PC-3 (cell line): ENCODE measurements at places on chromosomes 12 and 14.

DNA sequence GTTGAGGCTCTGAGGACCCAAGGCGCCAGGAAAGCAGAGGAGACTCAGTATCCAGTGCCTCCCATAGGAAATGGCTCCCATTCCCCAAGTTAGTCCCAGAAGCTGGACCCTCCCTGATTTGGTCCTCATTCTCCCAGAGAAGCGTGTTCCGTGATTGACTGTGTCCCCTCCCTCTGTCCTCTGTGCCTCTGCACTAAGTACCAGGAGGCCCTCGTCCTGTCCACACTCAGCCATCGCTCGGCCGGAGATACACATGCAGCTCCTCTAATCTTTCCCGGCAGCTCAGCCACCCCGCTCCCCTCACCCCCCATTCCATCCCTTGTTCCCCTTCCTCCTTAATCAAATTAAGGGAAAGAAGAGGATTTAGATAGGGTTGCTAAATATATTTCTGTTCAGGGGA lies 28.3 kb upstream of the ATP2A2 start:
- no peak for DNase-seq

- DNase-seq: no peak
Observed at GRCh38 chr12:63948211-63948610, 103.7 kb downstream of the SRGAP1 start.

GRCh38 chr14:94009767-94010166 lies 12.7 kb downstream of the CCDC197 start:
- DNase-seq: peak; percentile 61

GRCh38 chr12:79737875-79738718 lies 47.3 kb upstream of the PAWR start:
- peak; percentile 89 for DNase-seq

- no peak for DNase-seq
Observed at GRCh38 chr12:55982319-55982936, 8.6 kb downstream of the RAB5B start.

DNA sequence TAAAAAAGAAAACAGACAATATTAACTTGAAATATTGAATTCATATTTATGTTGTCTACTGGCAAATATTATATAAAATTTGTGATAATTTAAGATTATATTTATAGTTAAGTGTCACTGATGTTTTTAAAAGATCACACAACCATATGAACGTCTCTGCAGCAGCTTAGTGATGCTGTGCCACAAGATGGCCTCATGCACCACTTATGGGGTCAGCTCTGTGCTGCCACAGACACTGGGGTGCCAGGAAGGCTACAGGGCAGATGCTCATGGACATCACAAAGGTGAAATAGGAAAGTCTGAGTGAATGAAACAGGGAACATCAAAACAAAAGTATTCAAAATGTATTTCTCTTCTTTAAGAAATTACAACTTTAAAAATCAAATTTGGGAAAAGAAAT lies 13.1 kb downstream of the ATXN3 start:
- no peak for DNase-seq

DNA sequence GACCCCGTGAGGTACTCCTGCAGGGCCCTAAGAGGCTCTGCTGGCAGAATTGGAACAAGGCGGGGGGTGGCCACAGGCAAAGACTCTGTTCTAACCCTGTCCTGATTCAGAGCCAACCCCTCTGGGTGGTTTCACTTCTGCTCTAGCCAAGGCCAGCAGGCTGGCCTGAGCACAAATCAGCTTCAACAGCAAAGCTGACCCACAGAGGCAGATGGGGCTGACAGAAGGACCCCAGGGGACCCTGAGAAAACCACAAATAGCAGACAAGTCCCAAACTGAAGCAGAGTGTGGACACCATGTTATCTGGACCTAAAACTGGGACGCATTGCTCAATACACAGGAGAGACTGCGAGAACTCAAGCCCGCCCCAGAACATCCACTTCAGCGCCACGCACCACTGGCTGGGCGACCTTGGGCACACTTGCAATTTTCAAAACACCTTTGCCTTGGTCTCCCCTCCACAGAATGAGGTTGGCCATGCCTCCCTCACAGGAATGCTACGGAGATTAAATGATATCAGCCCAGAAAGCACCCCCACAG lies 76.4 kb upstream of the DICER1 start:
- no peak for DNase-seq

- no peak for DNase-seq
Observed at GRCh38 chr14:88562532-88562830, 356 bp upstream of the ZC3H14 start.

GRCh38 chr14:51203881-51204280 lies 36.2 kb upstream of the TMX1 start:
- no peak for DNase-seq

GRCh38 chr12:3797531-3798048 lies 44.7 kb upstream of the CRACR2A start:
- peak; percentile 29 for DNase-seq

DNA sequence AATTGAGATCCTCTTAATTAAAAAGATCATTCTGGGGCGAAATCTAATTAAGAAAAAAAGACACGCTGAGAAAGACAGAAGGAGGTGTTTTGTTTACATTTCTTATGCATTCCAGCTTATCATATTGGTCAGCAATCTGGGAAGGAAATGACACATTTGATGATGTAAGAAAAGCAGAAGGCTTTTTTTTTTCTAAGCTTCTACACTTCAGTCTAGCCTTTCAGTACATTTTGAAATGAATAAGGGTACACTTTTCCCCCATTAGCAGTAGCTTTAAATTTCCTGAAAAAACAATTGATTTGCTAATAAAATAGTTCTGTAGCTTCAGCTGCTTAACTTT lies 5.9 kb upstream of the GSC start:
- DNase-seq: no peak

DNA sequence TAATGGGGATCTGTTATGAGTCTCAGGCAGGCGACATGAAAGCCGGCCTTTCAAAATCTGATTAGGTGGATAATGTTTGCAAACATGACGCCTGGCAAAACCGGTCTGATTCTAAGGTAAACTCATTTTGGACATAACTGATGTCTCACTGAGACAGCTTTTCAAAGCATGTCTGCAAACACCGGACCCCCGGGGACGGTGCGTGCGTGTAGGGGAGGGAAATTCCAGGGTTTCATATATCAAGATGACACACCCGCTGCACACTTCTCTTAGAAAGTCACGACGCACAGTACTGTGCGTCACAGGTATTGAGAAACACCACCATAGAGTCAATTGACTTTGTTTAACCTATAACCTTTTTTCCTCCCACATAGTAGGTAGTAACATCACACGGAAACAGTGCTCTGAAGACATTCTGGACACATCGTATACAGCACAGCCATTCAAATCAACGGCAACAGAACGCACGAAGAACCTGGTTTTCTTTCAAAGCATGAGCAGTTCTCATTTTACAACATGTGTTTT lies 43.9 kb upstream of the TESC start:
- peak; percentile 99 for DNase-seq

GRCh38 chr14:33401311-33401710 lies 462.6 kb downstream of the NPAS3 start:
- peak; percentile 7 for DNase-seq

- peak; percentile 49 for DNase-seq
Observed at GRCh38 chr12:80313209-80313608, 130.8 kb upstream of the PTPRQ start.

DNA sequence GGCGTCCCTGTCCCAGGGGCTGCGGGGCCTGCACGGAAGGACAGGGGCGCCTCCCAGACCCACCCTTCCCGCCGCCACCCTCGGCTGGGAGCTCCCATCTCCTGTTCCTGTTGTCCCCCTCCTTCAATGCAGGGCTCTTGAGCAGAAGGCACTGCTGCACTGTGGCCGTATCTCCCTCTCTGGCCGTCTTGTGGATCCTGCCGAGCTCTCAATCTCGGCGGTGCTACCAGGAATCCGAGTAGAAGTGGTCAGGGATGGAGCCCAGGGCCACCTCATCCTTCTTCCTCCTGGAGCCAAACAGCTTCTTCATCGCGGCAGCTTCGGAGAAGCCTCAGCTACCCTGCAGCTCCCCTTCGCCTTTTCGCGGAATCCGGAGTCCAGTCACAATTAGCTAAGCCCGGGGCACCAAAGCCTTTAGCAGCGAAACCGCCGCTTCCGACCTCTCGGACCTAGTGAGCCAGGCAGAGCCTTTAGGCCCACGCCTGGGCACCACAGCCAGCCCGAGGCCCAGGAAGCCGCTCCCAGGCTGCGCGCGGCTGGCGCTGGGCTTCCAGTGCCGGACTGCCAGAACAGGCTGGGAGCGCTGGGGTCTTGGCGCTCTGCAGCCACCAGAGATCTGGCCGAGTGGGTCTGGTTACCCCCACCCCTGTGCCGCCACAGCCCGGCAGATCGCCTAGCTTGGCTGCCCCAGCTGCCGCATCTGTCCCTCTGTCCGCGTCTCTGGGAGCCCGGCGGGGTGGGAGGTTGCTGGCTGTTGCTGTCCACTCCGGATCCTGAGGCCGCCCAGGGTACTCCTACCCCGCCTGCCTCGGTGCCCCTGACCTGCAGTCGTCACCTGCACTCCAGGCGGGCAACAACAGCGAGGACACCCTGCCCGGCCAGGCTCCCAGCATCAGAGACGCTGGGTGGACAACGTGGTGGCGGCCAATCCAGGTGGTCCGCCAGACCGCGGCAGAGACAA lies 69.1 kb downstream of the ASCL4 start:
- DNase-seq: no peak

GRCh38 chr12:6207259-6207925 lies 7.2 kb downstream of the CD9 start:
- DNase-seq: no peak

DNA sequence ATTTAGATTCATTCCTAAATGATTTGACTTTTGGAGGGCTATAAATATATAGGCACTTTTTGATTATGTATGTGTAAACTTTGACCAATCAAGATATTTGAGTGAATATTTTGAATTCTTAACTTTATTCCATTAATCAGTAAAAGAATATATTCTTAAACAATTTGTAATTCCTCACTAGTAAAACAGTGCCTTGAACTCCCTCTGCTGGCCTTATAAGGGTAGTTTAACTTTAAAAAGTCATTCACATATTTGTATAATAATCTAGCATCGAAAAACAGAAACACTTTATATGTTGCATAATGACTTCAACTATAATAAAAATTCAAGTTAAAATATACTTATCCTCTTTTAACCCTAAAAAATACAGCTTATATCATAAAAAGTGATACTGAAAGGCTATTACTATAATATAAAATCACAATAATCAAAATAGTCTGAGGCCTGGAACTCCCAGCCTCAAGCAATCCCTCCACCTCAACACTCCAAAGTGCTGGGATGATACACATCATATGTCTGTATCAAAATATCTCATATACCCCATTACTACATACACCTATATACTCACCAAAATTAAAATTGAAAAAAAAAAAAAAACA lies 31.2 kb downstream of the CCDC59 start:
- peak; percentile 52 for DNase-seq

GRCh38 chr14:31223331-31223730 lies 15.7 kb upstream of the HECTD1 start:
- DNase-seq: no peak

- no peak for DNase-seq
Observed at GRCh38 chr12:25435431-25435830, 117.7 kb downstream of the LMNTD1 start.

- no peak for DNase-seq
Observed at GRCh38 chr14:68663385-68664076, 129.3 kb downstream of the ZFP36L1 start.

GRCh38 chr12:12872139-12872933 lies 19.0 kb upstream of the GPRC5A start:
- DNase-seq: peak; percentile 96

DNA sequence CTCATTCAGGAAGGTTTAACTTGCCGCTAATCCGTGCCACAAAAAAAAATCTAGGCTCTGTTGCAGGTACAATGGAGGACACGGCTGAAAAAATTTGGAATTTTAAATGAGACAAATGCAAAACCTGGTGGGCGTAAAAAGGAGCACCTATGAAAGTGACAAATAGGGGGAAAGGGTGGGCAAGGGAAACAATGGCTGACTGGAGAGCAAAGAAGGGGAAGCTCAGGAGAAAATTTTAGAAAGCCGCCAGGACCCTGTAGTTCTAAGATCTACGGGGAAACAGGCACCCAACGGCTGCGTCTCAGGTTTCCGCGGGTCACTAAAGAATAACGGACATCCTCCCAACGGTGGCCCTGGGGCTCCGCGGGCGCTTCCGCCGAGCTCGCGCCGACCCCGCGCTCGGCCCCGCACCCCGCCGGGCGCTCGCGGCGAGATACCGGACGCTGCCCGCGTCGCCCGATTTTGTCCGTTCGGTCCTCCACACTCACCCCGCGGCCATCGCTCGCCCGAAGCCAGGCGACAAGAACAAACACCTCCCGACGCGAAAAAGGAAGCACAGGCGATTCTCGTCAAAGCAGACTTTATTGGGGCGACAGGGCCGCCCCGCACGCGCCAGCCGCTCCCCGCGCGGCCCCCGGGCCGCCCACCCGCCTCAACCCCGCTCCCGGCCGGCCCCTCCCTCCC lies 1.1 kb upstream of the YY1 start:
- DNase-seq: peak; percentile 66

GRCh38 chr12:870378-870777 lies 79.1 kb downstream of the RAD52 start:
- DNase-seq: no peak

- DNase-seq: no peak
Observed at GRCh38 chr14:74946659-74947281, 8.6 kb downstream of the PGF start.

- DNase-seq: peak; percentile 96
Observed at GRCh38 chr14:64726585-64726890, 22.3 kb downstream of the PLEKHG3 start.

GRCh38 chr12:2959192-2959504 lies at the start of gene TEAD4:
Gene TEAD4 (plus strand): TSS chr12:2959397.
- peak; percentile 76 for DNase-seq

DNA sequence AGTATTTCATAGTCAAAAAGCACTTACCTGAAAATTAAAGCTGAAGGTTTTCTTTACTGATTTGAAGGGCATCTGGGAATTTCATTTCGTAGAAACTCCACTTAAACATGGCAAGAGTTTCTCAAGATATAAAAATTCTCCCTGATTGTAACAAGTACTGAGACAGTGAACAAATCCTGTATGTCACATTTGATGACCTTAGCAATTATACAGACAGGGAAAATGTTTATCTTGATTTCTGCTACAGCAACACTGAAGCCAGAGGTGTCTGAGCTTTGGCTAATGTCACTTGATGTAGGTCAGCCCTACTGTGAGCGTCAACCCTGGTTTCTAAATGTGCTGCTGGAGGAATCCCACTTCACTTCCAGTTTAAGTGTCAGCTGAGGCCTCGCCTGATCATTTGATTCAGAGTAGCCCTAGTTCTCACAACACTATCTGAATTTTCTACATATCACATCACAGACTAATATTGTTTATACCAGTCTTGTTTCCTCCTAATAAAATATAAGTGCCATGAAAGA lies 20.9 kb downstream of the RTRAF start:
- no peak for DNase-seq

DNA sequence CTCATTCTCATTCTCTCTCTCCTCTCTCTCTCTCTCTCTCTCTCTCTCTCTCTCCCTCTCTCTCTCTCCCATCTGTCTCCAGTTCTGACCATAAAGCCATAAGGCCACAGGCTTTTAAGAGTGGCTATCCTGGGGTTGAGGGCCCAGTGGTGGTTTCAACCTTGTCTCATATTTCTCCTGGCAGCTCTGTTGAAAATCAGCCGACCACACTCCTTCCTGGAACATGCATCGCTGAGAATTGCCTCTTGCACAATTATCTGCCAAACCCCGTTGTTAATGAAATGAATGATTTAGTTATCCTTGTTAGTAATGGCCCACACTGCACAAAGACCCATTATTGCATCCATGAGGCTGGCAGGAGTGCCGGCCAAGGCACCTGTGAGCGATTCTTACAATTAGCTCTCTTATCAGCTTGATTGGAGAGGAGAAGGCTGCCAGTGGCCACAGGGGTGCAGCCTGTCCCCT lies 30.4 kb upstream of the KCNA5 start:
- no peak for DNase-seq

- peak; percentile 82 for DNase-seq
Observed at GRCh38 chr14:79342942-79343341, 868.4 kb downstream of the DIO2 start.
